Calu3 (cell line): ENCODE measurements at places on chromosomes 6 and 20. TPM values are rescaled to one million over a fixed set of nuclear protein-coding genes. Genes with fewer than 3 reads are reported as not detected.

- DNase-seq = no peak
Observed at GRCh38 chr20:24892522-24892921, 56.5 kb upstream of the CST7 start.

DNA sequence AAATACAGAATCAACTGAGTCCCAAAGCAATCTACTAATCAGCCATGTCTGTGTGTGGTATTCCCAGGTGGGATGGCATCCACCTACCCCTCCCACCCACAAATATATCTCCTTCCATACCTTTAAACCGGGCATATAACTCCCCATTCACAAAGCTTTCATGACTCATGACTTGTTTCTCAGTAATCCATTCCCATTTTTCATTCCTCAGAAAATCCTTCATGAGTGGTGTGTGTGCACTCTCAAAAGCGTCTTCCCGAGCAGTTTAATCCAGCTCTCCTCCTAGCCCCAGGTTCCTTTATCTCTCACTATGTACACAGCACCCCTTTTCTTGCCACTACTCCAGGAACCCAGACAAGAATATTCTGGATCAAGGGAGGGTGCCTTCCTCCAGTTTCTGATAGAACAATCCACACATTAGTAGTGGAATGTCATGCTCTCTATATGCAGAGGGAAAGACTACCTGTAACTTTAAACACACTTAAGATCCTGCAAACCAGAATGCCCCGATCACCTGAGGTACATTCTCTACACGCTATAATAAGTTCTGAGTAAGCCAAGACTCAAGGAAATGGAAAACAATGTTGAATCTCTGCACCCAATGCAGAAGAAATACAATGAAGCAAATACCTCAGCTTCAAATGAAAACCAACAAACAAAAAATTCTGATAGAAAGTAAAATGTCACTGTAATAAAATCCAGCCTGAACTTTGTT lies 55.7 kb upstream of the IPCEF1 start:
- DNase-seq = no peak

DNA sequence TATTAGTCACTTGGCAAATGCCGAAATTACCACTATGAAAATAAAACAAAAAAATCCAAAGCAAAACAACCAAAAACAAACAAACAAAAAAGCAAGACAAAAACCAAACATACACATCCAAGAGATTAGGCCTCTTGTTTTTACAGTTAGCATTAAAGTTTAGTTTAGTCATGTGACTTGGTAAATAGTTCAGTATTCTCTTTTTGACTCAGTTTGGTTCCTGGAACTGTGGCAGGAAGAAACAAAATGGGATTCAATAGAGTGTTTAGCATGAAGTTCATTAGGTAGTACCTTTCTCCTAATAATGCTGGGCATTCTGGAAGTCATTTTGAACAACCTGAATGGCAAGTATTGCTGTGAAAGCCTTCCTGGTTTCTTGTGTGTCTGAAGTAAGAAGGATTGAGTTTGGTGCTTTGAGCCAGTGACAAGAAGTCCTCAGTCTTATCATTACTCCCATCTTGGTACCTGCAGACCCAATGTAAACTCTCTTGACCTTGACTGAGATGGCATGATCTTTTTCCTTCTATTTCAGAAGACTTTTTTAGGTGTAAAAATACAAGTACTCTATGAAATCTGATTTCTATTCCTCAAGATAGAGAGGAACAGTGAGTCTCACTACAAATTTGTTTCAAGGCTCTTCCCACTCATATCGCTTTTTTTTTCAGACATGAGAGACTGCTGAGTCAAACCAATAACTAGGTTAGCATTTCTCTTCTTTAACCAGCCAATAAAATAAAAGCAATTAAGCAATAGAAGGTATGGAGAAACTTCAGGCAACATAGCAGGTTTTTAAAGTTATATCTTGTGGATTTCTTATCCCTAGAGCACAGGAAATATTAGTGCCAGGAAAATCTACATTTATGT lies 223.6 kb upstream of the PREP start:
- no peak for DNase-seq

DNA sequence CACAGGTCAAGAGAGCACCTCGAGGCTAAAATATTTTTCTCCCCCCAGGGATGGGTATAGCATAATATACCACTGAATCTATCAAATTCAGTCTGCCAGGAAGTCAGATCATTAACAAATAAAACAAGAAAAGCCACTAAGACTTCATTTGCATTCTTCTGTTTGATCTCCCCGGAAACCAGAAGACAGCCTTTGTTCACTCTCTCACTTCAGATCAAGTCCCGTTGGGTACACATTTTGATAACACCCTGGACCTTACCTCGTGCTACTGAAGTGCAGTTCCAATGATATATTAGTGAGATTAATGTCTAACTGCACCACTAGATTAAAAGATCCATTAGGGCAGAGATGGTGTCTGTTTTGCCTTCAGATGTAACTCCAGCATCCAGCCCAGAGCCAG lies 157.7 kb upstream of the B3GAT2 start:
- no peak for DNase-seq

Gene F13A1
- total RNA-seq = not detected in 2 replicates
